ENCODE measurements at places on chromosomes 12 and 14.
A peak's percentile ranks its signal among the peaks of the same experiment; 100 is the strongest.

DNA sequence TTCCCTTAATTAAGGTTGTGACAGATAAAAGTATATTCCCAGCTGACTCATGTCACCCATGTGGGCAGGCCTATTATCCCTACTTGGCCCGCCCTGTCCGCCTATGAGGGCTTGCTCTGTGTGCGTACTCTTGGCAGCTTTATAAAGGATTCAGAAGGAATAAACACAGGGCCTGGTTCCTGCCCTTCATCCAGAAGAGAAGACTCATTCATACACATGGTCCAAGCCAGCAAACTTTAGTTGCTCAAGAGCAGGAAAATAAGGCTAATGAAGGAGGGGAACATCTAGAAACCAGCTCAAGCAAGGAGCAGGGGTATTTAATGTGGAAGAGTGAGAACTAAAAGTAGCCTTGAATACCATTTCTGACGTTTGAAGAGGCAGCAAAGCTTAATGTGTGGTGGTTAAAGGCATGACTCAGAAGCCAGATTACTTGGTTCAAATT is 141.9 kb downstream of the CRADD start:
- DNase-seq = no peak

- DNase-seq = no peak
These were observed 15.4 kb downstream of the SYNE2 start for GRCh38 chr14:63867933-63868921.

GRCh38 chr14:96638041-96638855 is 136.1 kb downstream of the PAPOLA start:
- DNase-seq = no peak

DNA sequence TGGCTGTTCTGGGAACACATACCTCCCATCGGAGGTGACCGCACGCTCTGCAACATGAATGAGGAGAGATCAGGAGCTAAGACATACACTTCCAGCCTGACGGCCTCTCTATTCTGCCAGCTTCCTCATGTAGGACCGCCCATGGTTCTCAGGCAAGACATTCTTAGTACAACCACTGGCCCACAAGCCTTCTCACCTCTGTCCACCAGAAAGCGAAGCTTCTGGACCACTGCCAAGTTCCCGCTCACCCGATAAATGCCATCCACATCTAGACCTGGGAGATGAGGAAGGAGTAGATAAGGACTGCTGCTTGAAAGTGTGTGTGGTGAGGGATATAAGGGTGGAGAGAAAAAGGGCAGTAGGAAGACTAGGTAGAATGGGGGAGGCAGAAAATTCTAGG is 5.2 kb downstream of the ARHGAP9 start:
- DNase-seq = no peak

GRCh38 chr14:91827746-91828145 is 39.6 kb downstream of the TC2N start:
- no peak for DNase-seq

DNA sequence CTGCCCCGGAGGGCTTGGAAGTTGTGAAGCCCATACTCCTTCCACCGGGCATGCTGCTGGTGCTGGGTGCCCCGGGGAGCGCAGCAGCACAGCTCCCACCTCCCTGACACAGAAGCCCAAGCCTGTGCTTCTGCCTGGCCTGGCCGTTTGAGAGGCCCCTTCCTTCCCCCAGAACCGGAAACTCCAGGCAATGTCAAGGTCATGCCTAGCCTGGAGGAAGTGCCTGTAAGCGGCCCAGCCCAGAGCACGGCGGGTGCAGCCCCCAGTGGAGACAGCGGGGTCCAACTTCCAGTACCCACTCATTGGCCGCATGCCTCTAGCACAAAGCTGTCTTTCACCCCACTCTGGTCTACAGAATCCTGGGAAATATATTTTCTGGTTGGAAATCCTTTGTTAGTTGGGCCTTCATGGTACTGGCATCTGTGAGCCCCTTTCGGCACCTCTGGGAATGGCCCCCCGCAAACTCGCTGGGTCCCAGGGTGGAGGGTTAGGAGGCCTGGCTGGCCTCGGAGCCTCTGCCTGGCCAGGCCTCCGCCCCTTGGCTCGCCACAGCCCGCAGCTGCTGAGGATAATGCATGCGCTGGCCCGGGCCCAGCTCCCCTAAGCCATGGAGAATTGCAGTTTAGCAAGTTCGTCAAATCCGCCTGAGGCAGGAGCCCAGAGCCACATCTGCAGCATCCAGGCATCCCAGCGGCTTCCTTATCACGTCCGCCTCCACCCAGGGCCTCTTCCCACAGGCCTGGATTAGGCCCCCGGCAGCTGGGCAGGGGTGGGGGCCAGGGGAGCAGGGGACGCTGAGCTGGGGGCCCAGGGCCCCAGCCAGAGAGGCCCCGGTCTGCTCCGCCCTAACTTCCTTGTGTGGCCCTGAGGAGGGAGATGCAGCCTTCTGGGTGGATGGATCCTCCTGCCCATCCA is 48.9 kb upstream of the DLK1 start:
- DNase-seq = no peak

- DNase-seq = no peak
These were observed 178.1 kb downstream of the CRADD start for GRCh38 chr12:93855261-93855660.

DNA sequence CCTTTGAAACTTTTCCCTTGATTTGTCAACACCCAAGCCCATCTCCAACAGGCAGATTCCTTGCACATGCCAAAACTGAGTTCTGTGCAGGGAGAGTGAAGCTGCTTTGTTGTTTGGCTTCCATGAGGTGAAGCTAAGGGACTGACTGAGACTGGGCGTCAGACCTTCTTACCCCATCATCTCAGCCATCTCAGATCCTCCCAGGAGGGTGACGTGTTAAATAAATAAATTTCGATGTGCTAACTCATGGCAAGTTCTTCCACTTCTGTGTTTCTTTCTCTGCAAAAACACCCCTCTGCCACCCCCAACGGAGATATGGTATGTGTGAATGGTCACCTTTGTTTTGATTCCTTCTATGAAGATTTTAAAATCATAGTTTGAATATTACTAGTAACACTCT is 17.8 kb downstream of the UTP20 start:
- DNase-seq = no peak

- DNase-seq = no peak
These were observed 32.7 kb downstream of the CPM start for GRCh38 chr12:68900241-68900640.

- no peak for DNase-seq
These were observed 16.7 kb downstream of the HMGA2 start for GRCh38 chr12:65840793-65841670.

- DNase-seq = no peak
These were observed 45.8 kb downstream of the CCER1 start for GRCh38 chr12:90909069-90909770.

DNA sequence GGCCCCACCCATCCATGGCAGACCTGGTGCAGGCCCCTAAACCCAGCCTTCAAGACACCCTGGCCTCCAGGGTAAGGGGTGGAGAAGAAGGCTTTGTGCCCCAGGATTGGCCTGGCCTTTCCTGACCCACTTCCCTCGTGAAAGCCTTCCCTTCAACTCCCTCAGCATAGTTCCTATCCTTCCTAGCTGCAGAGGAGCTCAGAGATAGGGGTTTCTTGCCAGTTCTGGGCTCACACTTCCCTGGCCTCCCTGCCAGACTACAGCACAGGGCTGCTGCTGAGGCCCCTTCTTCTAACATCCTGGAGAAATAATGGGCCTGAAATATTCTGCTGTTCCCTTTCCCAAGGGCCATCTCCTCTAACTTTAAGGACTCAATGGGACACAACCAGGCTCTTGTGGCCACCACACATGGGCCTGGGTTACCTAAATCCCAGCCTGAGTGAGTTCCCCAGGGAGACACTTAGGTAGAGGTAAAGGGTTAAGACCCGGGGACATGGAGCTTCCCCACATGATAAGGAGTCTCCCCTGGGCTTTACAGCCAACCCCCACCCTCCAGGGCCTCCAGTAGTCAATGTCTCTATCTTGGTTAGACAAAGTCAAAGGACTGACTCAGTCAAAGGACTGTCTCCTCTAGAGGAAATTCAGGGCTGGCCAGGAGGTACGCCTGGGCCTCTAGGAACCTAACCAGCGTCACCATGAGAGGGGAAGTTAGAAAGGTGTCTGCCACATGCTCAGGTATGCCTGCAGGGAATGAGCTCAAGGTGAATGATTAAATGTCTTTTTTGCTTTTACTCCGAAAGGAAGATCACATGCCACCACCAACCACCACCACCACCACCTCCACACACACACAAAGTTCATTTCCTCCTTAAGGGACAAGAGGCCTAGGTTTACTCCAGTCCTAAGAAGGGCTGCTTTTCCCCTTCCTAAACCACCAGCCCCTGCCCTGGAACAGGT is 7.1 kb downstream of the ZFP36L1 start:
- DNase-seq = no peak

GRCh38 chr12:19482551-19483109 is 43.3 kb downstream of the AEBP2 start:
- DNase-seq = no peak

DNA sequence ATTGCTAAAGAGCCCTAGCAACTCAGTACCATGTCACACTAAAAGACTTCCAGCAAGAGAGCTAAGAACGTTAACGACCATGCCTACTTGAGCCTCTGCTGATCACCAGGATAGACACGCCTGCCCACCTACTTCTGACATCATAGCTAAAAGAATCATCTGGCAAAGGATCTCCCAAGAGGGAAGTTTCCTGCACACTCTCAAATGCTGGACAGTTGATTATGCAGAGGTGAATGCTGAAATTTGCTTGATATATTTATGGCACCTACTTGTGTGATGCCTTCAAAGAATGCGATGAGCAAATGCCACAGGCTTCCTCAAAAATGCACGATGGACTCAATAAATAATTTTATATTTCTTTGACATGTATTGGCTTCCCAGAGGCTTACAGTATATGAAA is 113.6 kb downstream of the GALC start:
- no peak for DNase-seq

DNA sequence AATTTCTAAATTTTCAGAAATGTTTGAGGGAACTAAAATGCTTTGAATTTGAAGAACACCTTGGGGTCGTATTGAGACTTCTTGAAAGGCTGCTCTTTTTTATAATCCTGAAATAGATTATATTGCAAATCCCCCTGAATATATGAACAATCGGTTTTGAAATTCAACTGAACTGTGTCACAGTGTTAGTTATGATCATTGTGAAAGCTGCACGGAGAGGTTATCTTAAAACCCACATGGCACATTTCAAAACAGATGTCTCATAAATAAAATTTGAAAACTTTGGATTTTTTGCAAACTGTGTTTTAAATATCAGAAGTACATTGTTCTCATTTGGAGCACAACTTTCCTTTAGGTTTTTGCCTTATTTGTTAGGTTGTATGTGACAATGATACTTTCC is 218.4 kb downstream of the TMEM117 start:
- DNase-seq = no peak

DNA sequence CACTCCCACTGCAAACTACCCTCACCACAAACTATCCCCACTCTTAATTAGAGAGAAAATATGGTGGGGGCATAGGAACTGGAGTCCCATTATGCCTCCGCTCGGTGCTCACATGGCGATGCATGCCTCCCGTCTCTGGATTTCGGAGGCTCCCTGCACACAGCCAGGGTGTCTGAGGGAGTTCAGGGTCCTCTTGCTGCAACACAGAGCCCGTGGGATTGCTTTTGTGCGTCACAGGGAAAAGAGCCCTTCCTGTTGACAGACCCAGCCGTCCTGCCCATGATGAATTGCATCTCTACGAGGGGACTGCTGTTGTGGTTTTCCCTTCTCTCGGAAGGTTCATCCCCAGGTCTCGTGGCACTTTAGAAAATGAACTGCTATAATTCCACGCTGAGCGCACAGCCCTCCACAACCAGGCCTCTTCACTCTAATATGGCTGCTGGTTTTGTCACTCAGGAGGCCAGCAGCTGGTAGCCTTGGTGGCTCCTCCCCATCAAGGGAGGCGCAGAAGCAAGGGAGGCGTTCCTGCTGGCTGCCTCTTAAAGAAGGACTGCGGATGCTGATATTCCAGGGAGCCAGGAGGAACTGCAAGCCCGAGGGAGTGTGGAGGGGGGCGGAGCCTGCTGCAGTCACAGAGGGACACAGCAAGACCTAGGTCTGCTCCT is 158.0 kb downstream of the KCNA5 start:
- DNase-seq = no peak

DNA sequence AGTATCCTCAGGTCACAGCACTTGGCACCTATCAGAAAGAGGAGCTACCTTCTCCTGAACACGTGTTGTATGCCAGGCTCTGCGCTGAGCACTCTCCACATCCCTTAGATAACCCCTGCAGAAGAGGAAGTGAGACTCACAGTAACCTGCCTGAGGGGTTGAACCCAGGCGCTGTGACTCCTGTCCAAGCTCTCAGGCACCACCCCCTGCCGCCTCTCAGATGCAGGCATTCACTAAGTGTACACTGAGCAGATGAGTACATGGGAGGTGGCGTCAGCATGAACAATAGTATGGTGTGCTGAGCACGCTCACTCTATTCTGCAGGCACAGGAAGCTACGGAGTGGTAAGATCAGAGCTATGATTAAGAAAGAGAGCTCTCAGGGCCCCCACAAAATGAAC is 21.0 kb upstream of the RIC8B start:
- no peak for DNase-seq

DNA sequence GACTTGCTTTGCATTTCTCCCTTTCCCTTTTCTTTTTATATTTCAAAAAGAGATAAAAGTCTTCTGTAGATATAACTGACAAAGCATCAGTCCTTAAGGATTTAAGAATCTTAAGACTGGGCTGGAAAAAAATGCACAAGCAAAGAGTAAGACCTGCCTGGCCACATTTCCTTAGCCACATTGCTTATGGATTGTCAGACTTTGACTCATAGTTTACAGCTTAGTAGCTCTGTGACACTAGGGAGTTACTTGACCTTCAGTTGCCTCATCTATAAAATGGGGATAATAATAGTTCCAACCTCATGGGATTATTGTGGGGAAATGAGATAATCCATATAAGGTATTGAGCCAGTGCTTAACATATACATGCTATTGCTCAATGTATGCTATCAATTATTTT is 66.4 kb upstream of the STK38L start:
- no peak for DNase-seq

GRCh38 chr12:62843716-62844115 is 91.2 kb downstream of the PPM1H start:
- no peak for DNase-seq

- DNase-seq = peak; percentile 48
These were observed 1.6 kb upstream of the INF2 start for GRCh38 chr14:104687601-104688504.

DNA sequence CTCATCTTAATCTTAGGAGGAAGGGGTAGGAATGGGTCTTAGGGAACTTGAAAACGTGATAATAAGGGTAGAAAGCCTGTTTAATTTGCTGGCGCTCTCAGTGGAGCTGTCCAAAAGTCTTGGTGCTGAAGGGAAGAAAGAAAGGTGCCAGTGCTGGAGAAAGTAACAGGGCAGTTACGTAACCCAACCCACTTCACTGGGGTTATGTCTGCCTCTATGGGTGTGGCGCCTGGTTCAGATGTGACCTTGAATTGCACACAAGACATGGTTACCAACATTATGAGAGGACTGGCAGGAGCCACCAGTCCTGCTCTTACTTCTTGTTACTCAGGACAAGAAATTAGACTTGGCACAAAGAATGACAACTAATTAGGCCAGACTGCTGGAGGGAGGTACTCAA is 18.6 kb upstream of the GPATCH2L start:
- no peak for DNase-seq

Data from DMS 273 treated with DMSO at 0.1 percent for 48 hours (cell line).